NCI-H774 (cell line): ENCODE measurements at places on chromosomes 7 and 10.

DNA sequence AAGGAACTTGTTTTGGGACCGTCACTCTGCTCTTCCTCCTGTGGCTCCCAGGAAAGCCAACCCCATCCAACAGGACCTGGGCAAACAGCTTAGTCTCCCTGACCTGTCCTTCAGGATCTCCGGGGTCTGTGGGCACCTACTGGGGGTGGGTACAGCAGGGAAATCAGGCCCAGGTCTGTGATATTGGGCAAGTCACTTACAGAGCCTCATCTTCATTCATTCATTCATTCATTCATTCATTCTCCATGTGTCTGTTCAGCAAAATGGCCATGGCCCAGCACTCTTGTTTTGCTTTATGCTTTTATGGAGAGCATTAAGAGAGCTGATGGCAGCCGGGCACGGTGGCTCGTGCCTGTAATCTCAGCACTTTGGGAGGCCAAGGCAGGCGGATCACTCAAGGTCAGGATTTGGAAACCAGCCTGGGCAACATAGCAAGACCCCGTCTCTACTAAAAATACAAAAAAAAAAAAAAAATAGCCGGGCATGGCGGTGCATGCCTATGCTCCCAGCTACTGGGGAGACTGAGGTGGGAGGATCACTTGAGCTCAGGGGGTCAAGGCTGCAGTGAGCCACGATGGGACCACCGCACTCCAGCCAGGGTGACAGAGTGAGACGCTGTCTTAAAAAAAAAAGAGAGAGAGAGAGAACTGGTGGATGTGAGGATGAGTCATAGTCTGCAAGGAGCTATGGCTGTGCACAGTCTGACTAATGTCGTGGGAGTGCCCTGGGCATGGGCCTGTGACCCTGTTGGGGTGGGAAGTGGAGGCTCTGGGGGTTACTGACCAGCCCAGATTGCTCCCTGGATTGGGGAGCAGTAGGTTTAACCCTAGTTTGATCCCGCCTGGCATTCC is 54.3 kb downstream of the CLIP2 start:
- DNase-seq: no peak

- DNase-seq: peak; percentile 11
Measured at GRCh38 chr7:111098011-111098925, 7.3 kb downstream of the LRRN3 start.

- no peak for DNase-seq
Measured at GRCh38 chr10:109467551-109467950, 455.8 kb downstream of the XPNPEP1 start.

DNA sequence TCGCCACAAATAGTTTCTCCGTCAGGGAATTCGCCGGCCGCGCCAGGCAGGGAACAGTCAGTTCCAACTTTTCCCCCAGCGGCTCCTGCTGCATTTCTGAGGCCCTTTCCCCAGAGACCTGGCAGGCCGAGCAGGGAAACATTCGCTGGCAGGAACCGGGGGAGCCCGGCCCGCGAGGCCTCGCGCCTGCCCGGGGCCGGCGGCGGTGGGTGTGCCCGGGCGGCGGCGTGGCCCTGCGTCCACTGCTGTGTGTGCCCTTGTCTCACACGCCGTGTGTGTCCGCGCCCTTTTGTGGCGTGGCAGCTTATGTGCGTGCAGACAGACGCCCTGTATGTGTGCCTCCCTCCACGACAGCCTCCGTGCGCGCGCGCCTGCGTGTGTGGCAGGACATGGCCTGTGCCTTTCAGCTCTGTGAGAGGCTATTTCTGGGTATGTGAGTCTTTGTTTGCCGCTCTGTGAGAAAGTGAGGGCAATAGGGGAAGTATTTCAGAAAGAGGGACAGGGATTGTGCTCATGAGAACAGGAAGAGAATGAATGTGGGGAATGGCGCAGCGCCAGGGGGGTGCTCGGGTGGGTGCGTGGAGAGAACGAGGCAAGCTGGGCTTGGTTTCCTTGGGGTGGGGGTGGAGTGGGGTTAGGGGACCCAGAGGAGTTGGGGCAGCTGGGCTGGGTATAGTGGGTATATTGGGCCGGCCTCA is 689 bp upstream of the SMARCD3 start:
- no peak for DNase-seq

GRCh38 chr7:151689196-151689971 is 169.7 kb upstream of the RHEB start:
- DNase-seq: peak; percentile 43

- no peak for DNase-seq
Measured at GRCh38 chr10:78905015-78905956, 163.5 kb upstream of the ZMIZ1 start.

DNA sequence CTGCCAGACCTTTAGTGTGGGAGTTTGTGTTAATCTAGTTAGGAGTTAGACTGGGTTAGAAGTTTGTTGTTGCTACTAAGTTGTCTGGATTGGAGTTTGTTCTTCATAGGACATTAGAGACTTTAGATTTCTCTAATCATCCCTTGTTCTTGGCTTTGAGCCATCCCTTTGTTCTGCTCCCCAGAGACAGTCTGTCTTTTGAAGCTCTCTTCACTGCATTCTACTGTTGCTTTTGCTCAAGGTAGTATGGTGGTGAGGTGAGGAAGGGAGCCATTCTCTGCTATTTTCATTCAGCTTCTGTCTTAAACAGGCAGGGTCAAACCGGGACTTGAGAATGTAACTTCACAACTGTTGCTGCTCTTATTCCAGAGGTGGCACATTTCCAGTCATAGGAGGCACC is 10.4 kb upstream of the TARP start:
- DNase-seq: no peak
